Activated CD4-positive, alpha-beta T cell treated with anti-CD3 and anti-CD28 coated beads, Interleukin-2, amount 50 U/mL, for 1 hour (primary cell): ENCODE measurements at places on chromosomes 12 and 14.

GRCh38 chr14:20801726-20802125, 918 bp downstream of the RNASE1 start:
- DNase-seq = no peak

DNA sequence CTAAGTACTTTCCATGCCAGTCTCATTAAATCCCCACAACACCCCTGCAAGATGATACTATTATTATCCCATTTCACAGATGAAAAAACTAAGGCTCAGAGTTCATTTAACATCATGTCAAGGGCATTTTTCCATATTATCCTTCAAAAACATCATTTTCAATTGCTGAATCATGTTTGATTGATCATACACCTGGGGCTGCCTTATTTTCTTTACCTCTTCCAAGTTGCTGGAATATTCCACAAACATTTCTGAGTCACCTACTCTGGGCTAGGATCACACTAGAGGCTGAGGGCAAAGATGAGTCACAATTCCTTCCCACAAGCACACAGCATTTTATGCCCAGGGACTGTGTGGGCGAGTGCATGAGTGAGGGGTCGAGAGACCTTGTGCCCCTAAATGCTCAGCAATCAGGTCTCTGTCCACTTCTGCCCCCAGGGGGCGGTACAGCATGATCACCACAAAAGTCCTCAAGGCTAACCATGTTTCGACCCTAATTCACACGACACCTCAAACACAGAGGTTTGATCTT, 14.1 kb upstream of the TMEM119 start:
- DNase-seq = peak; percentile 54

GRCh38 chr14:92605274-92605940, 91.8 kb downstream of the RIN3 start:
- DNase-seq = no peak

DNA sequence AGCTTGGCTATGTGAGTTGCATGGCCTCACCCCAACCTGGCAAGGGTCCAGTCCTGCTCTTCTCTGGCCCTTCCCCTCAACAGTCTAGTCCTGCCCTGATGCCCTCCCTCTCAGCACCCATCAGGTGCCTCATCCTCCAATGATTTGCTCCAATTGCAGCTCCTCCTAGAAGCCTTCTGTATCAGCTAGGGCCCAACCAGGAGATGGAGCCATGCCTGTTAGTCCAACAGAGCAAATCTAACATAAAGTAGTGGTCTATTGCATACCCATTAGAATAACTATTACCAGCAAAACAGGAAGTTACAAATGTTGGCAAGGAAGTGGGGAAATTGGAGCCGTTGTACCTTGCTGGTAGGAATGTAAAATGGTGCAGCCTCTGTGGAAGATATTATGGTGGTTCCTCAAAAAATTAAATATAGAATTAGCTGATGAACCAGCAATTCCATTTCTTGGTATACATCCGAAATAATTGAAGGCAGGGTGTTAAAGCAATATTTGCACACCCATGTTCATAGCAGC, 163.5 kb downstream of the VRK1 start:
- no peak for DNase-seq

DNA sequence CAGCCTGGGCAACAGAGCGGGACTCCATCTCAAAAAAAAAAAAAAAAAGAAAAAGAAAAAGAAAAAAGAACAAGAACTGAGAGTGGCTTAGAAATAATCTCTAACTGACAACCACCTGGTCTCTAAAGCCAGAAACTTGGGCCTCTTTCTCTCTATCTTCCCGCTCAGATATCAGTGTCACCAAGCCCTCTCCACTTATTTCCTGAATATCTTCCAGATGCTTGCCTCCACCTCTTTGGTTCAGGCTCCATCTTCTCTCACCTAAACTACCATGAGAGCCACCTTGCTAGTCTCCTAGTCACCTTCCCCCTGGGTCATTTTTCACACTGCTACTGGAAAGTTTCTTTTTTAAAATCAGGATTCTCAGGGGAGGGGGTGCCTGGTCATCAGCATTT, 1.8 kb upstream of the TM9SF1 start:
- DNase-seq = no peak

DNA sequence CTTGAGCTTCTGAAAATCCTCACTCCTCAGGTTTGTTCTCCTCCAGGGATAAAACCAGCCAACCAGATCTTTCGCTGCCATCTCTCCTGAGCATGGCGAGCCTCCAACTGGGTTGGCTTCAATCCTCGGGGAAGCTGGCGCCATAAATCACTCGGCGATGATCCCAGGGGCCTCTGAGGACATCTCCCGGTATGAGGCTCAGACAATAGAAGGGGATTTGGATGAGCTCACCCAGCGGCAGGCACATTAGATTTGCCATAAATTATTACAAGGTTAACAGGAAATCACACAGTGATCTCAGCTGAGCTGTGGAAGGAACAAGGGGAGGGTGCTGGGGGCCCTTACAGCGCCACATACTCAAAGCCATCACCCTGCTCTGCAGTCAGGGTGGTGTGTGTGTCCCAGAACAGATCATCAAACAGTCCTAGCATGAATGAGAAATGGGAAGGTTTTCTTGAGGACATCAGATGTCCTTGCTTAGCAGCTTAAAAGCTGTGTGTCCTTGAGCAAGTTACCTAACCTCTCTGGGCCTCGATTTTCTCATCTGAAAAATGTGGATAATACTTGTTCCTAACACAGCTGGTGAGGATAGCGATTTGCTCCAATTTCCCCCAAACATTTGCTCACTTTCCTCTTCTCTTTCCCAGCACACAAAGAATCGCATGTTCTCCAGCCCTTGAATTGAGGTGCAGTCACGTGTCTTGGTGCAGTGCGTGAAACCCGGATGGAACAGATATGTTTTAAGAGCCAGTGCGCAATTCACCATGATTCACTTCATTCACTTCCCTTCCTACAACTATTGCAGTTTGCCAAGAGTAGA, 142.8 kb downstream of the SCARB1 start:
- DNase-seq = no peak

DNA sequence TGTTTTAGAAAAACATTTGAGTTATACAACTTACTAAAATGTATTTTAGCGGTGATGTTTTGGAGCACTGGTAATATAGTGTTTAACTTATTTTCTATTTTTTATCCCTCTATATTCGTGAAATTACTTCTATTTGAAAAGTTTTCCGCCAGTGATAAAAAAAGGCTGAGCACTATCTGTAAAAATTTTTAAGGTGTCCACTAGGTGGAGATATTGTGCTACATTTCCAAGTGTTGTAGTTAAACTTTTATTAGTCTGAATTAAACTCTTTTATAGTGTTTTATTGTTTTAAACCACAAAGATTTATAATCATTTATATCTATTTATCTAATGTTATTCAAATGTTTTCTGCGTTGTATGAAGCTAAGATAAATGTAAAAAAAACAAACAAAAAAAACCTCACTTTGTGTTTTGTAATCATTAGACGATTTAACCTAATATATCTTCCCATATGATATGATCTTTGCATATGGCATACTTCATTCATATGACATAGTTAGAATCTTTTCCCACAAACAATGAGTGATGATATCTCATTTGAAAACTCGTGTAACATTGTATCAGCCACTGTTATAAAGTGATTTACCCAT, 11.8 kb downstream of the ALG10B start:
- no peak for DNase-seq

DNA sequence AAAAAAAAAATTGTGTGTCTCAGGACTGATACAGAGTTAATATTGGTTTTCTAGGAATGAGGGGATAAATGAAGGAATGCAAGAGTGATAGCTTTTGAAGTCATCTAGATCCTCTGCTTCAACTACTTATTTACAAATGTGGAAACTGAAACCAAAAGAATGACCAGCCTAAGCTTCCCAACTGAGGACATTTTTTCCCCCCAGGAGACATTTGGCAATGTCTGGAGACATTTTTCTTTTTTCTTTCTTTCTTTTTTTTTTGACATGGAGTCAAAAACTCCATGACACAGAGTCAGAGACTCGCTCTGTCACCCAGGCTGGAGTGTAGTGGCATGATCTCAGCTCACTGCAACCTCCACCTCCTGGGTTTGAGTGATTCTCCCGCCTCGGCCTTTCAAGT, 15.3 kb downstream of the DLK1 start:
- DNase-seq = no peak

- DNase-seq = no peak
Measured at GRCh38 chr12:79069009-79069408, 204.4 kb downstream of the SYT1 start.

- DNase-seq = no peak
Measured at GRCh38 chr14:52850451-52850909, 59.1 kb upstream of the GNPNAT1 start.

- no peak for DNase-seq
Measured at GRCh38 chr12:72748971-72749370, 476.8 kb downstream of the TRHDE start.

DNA sequence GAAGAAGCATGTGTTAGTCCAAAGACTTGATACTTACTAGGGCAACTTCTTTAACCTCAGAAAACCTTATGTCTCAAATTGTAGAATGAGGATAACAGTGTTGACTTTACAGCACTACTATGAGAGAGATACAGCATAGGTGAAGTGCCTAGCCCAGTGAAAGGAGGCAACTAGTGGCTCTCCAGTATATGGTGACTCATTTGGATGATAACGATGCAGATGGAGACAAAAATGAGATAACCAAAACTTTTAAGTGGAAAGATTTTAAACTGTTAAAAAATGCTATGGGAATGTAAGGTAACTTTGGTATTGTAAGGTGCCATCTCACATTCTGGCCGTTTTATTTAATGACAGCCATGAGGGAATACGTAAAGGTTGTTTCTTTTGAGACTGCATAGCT, 2.7 kb downstream of the PHC1 start:
- no peak for DNase-seq
